Activated T-helper 1 cell treated with Interleukin-2 at 50 U/mL for 16 hours (primary cell): ENCODE measurements at places on chromosomes 11 and 22.

DNA sequence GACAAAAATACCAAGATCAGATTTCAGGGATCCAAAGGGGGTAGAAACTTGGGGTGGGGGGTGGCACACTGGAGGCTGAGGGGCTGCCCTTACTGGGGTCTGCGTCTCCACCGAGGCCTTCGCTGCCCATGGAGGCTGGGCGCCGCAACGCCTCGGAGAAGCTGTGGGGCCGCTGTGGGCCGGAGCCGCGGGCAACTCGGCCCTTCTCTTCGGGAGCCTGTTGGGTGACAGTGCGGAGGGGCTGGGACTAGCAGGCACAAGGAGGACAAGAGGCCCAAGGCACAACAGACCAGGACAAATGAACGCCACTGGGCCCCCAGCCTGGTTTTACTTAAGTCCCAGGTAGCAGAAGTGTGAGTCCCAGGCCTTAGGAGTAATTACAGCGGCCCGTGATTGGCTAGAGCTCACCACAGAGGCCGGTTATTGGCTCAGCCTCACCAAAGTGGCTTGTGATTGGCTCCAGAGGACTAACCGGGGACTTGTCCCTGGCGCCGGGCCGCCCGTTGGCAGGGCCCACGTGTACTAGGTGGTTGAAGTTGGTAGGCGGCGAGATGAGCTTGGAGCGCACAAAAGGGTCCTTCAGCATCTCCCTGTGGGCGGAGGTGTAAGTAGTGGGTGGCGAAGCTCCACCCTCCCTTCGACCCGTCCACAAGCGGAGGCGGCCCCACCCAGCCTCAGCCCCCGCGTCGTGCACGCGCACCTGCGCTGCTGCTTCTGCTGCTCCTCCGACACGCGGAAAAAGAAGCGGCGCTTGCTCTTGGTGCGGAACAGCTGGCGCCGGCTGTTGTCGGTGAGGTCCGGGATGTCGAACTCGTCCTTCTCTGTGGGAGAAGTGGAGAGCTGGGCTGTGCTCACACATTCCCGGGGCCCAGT is 16.5 kb upstream of the MEN1 start:
- DNase-seq = no peak

DNA sequence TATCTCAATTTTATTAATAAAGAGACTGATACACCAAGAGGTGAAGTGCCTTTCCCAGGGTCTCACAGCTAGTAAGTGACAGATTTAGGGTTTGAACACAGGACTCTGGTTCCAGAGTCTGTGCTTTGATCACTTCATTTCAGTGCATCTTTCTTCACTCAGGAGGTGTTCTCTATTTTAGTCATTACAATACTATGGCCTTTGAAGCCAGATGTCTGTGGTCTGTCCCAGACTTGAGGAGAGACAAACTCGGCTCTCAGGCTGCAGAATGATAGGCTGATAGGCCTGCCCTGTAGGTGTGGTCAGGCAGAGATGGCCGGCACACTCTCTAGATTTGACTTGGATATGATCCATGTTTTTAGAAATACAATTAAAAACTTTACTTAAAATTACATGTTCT is 478.5 kb upstream of the CCDC90B start:
- no peak for DNase-seq

DNA sequence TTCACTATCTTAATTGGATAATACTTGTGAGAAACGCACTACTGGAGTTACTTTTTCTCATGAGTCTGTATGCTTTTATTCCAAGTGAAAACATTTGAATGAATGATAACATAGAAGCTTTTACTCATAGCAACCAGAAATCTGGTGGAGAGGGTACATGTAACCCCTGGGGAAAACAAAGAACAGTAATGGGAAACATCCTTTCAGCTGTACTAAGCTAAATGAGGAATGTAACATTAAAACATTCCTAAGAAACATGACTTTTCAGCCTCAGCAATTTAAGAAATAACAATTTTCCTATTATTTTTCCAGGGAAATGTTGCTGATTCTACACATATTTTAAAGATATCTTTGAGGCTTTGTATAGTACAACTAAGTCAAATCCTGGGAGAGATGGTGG is 97.2 kb upstream of the CEP126 start:
- no peak for DNase-seq

DNA sequence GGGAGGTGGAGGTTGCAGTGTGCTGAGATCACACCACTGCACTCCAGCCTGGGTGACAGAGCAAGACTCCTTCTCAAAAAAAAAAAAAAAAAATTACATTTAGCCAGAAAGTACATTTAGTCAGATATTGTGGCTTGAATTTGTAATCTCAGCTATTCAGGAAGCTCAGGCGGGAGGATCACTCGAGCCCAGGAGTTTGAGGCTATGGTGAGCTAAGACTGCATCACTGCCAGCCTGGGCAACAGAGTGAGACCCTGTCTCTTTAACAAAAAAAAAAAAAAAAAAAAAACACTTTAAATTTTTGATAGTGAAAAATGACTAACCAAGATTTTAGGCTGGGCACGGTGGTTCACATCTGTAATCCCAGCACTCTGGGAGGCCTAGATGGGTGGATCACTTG is 27.3 kb downstream of the MRTFA start:
- DNase-seq = no peak

DNA sequence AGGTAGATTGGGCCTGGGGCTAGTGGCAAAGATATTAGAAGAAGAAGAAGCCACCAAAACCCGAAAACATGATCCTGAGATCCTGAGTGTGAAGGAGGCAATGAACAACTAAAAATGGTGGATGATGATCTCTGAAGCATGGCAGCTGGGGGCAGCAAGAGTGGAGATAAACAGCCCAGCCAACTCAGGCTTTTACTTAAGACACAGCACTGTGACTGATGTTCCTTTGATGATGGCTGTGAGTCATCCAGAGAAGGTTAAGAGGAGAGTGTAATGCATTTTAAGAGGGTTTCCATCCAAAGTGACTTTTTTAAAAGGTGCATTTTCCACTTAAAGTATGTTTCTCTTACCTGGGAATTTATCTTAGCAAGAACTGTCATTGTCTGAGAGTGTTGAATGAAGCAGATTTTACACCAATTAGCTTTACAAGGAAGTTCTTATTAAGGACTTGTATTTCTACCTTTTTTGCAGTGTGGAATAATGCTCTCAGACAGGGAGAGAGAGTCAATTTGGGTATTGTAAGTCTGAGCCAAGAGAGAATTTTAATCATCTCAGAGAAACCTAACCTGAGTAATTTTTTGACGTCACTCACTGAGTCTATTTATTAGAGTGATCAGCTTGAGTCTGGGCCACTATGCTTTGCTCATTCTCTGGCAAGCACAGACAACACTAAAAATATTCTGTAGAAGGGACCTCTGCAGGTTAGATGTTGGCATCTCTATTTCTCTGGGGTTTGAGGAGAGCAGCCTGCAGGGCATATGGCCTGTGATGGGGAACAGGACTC is 14.1 kb upstream of the CALCB start:
- no peak for DNase-seq

DNA sequence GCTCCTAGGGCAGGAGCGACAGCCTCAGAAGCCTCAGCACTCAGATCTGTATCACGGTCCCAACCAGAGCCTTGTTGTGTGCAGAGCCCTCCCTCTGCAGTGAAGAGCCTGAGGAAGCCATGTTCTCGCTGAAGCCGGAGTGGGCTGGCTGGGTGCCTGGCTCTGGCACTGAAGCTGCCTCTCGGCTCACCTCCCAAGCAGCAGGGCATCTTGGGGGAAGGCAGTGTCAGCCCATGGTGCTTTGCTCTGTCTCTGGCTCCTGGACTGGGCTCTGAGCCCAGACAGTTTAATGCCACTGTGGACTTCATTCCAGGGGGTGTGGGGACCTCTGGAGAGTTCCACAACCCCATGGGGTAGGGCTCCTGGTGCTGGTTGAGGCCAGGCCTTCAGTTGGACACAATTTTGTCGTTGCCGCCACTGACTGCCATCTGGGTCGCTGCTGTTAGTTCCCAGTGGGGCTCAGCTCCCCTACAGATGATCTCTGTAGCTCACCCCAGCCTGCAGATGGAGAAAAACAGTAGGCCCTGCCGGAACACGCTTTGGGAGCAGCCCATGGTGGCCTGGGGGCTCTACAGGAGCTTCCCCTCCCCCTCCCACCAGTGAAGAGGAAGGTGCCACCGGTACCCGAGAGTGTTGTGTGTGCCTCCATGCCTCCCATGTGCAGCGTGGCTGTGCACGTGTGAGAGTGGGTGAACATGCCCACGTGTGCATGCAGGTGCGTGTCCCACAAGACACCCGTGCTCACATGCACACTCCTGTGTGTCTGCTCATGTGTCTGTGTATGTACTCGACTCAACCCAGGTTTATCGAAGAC is 86.5 kb upstream of the B3GAT1 start:
- DNase-seq = no peak

DNA sequence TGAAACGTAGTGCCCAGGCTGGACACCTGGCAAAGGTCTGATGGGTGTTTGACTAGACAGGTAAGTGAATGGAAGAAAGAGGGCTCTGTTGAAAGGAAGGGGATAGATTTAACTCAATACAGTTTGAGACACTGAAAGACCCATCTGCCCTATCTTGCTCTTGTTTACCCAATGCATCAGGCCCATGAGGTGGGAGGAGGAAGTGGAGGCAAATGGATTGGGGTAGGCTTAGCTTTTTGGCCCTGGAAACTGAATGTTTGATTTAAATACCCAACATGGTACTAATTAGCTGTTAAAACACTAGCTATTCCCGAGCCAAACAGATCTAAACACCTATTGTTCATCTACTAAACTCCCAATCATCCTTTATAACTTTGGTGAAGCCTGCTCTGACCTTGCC is 3.5 kb upstream of the UVRAG start:
- DNase-seq = no peak

- no peak for DNase-seq
Measured at GRCh38 chr22:44648821-44649565, 53.0 kb upstream of the PRR5 start.

DNA sequence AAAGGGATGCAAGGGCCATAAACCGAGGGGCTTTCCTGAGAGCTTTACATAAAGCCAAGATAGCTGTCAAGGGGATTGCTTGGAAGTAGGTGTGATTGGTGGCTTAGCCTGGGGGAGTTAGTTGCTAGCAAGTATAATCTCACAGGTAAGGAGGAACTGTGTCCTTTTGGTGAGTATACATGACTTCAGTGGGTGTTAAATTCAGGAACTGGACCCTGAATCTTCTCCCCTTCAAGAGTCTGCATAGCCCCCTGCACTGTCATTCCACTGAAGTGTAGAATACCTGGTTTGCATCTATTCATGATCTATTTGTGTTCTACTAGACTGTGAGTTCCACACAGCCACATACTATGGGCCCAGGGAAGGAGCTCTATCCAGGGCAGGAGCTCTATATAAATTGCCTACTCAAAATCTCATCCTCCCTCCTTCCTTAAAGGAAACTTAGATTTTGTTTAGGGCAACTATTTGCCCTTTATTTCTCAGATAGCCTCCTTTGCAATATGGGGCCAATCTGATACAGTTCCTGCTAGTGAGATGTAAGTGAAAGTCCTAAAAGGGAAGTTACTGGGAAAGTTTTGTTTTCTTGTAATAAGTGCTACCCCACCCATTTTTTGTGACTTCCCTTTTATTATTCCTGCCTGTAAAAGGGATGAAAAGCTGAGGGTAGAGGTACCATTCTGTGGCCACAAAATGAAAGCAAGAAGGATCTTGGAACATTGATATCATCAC is 120.5 kb downstream of the PGR start:
- DNase-seq = no peak

DNA sequence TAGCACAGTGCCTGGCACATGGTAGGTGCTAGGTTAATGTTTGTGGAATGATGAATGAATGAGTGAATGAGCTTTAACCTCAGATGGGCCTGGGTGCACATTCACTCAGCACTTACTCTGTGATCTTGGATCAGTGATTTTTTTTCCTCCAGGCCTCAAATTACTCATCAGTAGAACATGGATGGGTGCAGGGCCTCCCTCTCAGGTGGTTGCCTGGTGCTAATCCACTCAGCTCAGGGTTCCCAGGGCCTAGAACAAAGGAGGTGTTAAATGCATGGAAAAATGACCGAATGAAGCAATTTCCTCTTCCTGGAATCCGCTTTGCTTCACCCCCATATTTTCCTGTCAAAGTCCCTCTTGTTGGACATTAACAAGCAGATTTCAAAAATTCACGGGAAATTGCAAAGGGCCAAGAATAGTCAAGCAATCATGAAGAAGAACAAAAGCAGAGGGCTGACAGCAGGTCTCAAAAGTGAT is 93.5 kb downstream of the MYEOV start:
- no peak for DNase-seq
